ENCODE measurements at places on chromosomes 3 and 15.

- DNase-seq = no peak
Measured at GRCh38 chr3:48565591-48566400, 2.2 kb upstream of the UCN2 start.

- no peak for DNase-seq
Measured at GRCh38 chr3:136929977-136930670, 27.7 kb upstream of the IL20RB start.

DNA sequence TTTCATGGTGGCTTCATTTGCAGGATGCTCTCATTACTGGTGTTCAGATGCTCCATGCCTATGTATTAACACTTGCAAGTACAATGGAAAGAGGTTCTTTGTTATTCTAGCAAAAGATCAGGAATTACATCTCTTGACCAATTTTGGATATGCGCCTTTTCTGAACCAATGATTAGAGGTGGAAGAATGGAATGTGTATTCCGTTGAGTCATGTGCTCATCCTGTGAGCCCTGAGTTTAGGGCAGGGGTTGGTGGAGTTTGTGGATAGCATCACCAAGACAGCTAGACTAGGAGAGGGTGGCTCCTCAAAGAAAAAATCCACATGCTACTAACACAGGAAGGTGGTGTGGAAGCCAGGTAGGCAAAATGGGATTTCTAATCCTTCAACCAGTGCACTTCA is 80.7 kb upstream of the SLC25A26 start:
- DNase-seq = no peak

DNA sequence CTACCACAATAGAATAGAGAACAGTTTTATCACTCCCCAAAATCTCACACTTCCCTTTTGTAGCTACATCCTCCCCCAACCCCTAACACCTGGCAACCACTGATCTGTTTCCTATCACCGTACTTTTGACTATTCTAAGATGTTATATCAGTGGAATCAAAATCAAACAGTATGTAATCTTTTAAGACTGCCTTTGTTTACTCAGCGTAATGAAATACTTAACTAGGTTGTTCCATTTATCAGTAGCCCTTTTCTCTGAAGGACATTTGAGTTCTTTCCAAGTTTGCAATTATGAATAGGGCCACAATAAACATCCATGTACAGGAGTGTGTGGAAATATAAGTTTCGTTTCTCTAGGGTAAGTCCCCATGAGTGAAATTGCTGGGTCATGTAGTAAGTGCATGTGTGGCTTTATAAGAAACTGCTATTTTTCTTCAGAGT is 372.3 kb downstream of the SV2B start:
- no peak for DNase-seq

DNA sequence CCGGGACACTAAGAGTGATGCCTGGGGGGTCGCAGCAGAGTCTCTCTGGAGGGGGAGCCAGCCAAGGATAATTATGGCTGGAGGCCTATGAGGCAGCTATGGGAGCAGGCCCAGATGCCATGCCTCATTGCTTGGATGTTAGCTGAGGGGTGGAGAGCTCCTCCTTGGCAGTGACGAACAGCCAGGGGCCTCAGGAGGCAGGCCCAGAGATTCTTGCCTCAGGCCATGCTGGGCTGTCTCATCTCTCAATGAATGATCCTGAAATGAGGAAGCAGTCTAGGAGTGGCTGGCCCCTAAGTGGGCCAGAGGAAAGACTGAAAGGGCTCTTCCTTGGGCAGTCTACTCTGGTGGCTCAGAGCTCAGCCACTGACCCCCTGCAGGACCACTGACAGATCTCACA is 21.3 kb downstream of the KIF9 start:
- no peak for DNase-seq

DNA sequence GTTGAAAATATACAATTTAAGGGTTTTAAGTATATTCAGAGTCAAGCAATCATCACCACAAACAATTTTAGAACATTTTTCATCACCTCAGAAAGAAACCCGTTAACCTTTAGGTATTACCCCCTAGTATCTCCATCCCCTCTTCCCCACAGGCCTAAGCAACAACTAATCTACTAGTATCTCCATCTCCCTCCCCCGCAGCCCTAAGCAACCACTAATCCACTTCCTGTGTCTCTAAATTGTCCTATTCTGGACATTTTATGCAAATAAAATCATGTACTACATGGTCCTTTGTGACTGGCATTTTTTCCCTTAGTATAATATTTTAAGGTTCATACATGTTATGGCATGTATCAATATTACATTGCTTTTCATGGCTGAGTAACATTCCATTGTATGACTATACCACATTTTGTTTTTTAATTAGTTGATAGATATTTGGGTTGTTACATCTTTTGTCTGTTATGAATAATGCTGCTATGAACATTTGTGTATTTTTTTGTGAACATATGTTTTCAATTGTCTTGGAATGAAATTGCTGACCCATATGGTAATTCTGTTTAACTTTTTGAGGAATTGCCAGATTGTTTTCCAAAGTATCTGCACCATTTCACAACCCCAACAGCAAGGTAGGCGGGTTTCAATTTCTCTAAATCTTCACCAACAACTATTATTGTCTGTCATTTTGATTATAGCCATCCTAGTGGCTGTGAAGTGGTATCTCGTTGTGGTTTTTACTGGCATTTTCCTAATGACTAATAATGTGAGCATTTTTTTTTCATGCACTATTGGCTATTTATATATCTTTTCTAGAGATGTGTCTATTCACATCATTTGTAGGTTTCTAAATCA is 215.6 kb upstream of the CD96 start:
- DNase-seq = no peak

GRCh38 chr15:77456746-77457145 is 36.1 kb downstream of the HMG20A start:
- DNase-seq = no peak

DNA sequence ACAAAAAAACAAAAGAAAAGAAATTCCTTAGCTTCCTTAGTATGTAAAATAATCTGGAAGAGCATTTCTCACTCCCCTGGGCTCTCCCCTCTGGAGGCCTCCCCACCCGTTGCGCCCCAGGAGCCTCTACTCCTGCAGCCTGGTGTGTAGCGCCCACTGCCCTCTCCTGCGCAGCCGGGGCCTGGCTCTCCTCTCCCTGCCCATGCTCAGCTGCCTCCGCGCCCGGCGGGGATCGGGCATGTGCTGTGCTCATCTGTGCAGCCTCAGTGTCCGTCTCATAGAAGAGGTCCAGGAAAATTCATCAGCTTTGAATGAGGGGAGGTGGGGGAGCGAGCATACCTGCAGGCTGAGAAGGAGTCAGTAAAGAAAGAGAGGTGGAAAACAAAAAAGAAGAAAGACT is 203.9 kb downstream of the ATP10A start:
- no peak for DNase-seq

GRCh38 chr15:85037641-85038040 is 56.0 kb downstream of the PDE8A start:
- no peak for DNase-seq

GRCh38 chr3:155088706-155089345 is 8.7 kb downstream of the MME start:
- no peak for DNase-seq

DNA sequence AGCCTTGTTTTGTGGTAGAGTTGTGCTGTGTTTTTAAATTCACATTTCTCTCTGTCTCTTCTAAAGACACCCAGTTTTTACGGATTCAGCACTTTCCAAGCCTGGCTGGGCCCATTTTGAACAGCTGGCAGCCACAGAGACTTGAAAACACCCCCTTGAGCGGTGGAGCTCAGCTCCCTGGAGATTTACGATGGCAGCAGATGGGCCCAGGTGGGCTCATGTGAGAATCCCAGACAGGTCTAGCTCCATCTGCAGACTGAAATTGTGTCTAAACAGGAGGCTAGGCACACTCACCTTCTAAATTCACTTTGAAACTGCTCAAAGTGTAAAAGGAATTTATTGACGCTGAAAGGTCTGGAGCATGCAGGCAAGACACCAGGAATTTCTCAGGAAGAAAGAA is 232.0 kb upstream of the HES1 start:
- no peak for DNase-seq

- no peak for DNase-seq
Measured at GRCh38 chr15:69087366-69087976, 73.0 kb upstream of the GLCE start.

DNA sequence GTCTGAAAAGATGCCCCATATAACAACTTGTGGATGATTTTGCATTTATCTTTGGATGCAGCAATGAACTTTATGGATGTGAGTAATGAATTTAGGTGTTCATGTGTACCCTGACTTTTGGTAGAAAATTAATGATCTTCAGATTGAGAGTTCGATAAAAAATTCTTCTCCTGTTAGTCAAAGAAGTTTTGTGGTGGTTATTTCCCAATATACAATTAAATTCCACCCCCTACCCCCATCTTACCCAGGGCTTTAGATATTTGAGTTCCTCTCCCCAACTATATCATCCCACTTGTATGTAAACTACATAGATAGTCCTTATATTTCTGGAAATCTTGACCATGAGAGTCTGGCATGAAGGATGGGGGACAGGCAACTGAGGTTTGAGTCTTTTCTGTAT is 126.1 kb upstream of the ALDH1A3 start:
- no peak for DNase-seq

GRCh38 chr3:125165948-125166553 is 46.5 kb downstream of the SLC12A8 start:
- no peak for DNase-seq

DNA sequence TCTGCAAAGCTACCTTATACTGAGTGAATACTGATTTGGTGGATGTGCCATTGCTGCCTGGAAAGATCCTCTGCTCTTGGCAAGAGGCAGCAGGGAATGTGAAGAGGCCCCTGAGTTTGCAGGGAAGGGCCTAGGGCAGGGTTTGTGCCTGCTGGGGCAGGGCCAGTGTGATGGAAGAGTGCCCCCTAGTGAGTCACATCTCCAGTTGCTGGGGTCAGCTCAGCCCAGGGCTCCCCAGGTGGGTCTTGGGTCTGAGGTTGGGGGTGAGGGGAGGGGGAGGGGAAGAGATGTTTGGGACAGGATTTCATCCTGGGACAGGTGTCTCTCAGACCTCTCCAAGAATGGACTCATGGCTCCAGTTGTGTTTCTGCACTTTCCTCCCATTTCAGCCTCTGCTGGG is 4.1 kb upstream of the AMOTL2 start:
- DNase-seq = peak; percentile 32

DNA sequence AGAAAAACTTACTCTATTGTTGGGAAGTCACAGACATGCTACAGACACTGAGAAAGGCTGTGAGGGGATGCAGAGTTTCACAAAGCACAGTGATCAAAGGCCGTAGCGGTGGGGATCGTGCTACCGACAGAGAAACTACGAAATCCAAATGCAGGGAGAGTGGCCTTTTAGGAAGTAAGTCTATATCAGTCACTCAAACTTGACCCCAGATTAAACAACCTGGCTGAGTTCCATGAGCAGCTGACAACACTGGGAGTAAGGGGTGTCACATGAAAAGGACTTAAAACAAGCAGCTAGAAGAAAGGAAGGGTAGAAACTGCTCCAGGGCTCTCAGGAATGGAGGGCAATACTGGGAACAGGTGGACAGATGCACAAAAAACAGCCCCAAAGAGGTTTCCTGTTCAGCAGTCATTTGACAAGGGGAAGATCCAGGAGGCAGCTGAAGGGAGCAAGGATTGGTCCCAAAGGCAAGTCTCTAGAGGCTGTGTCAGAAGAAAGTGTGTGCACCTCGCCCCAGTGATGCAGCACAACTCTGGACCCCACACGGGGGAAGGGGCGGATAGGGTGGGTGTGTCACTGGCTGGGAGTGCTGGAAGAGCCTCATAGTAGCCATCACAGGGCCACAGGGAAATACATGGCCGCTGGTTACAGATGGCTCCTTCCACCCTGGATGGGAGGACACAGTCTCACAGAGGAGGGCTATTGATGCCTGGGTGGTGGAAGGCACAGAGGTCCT is 20.3 kb upstream of the HDAC11 start:
- no peak for DNase-seq

GRCh38 chr3:133368371-133369067 is 31.3 kb upstream of the BFSP2 start:
- DNase-seq = no peak

DNA sequence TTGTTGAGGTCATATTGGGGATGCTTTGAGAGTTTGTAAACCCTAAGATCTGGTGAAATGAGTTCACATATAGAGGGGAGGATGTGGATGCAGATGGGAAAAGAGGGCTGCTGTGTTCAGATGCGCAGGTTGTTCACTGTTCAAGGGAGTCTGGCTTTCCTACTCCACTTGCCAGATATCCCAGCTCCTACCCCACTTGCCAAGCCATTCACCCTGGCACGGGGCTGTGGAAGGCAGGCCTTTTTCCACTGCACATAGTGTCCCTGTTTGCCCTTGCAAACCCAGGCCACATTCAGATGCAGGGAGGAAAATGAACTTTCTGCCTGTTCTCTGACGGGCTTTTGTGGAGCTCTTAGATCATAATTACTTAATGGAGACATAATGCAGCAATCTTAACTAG is 29.0 kb downstream of the CRABP1 start:
- DNase-seq = no peak

- DNase-seq = no peak
Measured at GRCh38 chr15:64522226-64522823, 61.9 kb downstream of the ZNF609 start.

GRCh38 chr3:50226888-50227389 is 9.1 kb upstream of the GNAI2 start:
- peak; percentile 61 for DNase-seq
